Effector CD4-positive, alpha-beta T cell (primary cell): ENCODE measurements at places on chromosomes 2 and 18.

GRCh38 chr2:68371138-68371537 lies 6.1 kb downstream of the PLEK start:
- DNase-seq: no peak

- DNase-seq: no peak
Measured at GRCh38 chr18:79559436-79559835, 120.2 kb upstream of the CTDP1 start.

DNA sequence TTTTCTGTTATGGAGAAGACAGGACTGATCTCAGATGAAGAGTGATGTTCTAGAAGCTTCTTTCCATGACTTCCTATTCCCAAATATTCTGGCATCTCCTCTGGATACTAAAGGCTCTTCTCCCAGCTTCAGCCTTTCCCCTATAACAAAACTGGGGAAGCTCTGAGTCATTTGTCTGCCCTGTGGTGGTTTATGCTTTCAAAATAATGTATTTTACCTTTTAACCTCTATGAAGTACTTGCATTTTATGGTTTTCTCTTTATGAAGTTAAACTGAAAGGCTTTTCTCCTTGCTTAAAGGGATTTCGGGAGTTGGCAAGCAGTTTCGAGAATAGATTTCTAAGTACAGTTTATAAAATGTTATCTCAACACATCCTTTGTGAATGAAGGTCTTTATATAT lies 104.4 kb downstream of the TANC1 start:
- DNase-seq: no peak

DNA sequence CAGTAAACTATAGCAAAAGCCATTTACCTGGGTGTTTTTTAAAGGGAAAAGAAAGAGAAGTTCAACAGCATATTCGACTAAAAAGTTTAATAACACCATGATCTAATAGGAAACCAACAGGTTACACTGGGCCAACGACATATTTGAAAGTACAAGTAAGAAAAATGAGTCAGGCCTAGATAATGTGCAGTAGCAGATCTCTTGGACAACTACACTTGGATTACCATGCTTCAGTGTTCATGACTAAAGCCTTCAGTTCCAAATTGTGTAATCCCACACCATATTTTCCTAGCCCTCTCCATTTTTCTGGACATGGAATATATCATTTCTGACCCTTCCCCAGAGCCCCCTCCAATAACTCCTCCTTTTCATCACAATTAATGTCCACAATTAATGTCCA lies 39.1 kb upstream of the FIGN start:
- DNase-seq: no peak

DNA sequence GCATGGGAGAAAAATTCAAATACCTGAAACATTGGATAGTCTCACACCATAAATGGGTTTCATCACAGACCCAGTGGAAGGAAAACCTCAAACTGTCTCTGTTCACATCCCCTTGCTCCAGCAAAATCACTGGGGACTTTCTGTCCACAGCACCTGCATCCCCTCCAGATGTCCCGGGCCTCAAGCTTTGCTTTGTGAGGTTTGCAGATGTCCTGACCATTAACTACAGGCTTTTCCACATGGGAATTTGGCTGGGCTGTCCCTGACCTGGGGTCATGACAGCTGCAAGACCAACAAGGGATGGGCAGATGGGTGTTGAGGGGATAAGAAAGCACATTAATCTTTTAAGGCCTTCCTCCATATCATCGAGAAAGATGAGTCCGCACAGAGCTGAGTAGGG lies 427.9 kb downstream of the TXNL1 start:
- DNase-seq: no peak

GRCh38 chr18:45666520-45666919 lies 51.2 kb downstream of the SLC14A2 start:
- no peak for DNase-seq

GRCh38 chr2:669323-669722 lies 7.9 kb downstream of the TMEM18 start:
- no peak for DNase-seq

- no peak for DNase-seq
Measured at GRCh38 chr2:182942756-182943155, 76.3 kb upstream of the FRZB start.

GRCh38 chr2:136022396-136023146 lies 37.1 kb upstream of the DARS1 start:
- no peak for DNase-seq

- DNase-seq: no peak
Measured at GRCh38 chr2:74845217-74845751, 11.4 kb downstream of the HK2 start.

DNA sequence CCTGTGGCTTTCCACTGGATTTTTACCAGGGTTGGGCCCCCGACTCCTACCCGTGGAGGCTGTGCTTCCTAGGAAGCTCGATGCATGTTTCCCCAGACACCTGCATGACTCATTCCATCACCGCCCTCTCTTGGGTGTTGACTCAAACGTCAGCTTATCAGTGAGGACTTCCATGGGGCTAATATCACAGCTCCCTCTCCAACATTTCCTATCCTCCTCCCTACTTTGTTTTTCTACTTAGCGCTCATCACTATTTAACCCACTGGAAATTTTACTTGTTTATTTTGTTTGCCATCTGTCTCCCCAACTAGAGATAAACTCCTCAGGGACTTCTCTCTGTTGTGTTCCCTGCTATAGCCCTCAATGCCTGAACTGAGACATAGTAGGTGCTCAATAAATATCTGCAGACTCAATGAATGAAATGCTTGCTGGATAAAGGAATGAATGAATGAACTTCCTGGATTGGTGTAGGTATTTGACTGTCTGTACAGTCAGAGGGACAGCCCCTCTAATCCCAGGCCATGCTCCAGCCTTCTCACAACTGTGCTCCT lies 89.7 kb upstream of the MSH2 start:
- no peak for DNase-seq

DNA sequence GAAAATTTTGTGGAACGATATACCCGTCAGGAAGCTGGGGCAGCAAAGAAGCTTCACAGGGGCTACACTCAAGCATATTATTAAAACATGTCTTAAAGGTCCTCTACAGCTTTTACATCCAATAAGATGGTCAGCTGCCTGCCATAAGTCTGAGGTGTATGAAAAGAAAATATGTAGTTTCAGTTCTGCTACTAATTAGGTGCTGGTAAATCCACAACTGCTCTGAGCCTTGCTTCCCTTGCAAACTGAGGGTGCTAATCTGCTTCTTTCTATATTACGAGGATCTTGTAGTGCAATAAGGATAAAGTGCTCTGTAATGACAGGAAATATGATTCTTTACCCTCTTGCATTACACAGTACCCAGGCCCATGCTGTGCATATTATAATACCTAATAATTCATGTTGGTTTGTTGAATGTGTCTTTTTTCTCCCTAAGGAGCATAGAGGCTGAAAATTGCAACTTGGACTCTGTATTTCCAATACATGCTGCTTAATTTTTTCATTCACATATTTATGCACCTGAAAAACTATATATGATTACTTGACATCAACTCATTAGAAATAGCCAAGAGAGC lies 14.5 kb upstream of the SLC8A1 start:
- no peak for DNase-seq

GRCh38 chr2:12369566-12369965 lies 347.2 kb upstream of the TRIB2 start:
- no peak for DNase-seq

DNA sequence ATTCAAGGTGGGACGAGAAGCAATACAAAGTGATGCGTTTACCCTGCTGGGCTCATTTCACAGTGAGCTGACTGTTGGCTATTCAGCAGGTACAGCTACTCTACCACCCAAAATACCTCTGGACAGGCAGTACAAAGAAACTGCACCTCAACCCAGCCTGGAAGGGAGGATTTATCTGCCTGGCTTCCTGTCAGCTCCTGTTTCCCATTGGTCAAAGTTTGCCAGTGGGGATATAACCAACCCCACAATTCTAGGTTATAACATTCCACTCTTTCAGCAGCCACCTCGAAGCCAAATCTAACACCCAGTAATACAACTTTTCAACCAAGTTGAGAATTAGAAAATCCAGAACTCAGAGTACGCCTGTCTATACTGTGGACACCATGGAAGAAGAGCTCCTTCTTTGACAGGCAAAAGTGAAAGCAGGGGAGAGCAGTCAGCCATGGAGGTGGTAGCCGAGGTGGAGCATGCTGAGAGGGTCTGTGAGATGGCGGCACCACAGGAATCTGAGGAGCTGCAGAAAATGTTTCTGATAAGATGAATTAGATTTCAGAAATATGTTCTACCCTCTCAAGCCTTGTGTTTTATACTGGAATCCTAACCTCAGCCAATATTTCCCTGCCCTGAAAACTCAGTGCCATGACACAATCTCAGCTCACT lies 10.8 kb downstream of the DUSP19 start:
- DNase-seq: no peak

GRCh38 chr2:42931146-42931817 lies 138.9 kb upstream of the HAAO start:
- no peak for DNase-seq

GRCh38 chr2:206555721-206556120 lies 86.6 kb upstream of the FAM237A start:
- DNase-seq: no peak

GRCh38 chr2:62042944-62043343 lies 137.5 kb downstream of the COMMD1 start:
- DNase-seq: no peak

DNA sequence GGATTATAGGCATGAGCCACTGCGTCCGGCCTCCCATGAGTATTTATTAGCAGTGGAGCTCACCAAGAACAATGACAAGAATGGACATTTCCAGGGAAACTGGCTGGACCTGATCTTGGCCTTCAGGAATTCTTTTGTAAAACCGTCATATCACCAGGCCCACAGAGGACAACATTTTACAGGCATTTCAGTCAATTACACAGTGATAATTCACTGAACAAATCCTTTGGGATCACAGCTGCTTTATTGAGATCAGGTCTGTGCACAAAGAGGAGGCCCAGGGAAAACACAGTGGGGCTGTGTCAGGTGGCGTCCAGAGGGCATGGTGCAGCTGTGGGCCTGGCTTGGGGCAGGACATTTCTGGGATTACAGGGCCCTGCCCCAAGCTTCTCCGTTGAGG lies 30.1 kb upstream of the GTF2A1L start:
- no peak for DNase-seq

DNA sequence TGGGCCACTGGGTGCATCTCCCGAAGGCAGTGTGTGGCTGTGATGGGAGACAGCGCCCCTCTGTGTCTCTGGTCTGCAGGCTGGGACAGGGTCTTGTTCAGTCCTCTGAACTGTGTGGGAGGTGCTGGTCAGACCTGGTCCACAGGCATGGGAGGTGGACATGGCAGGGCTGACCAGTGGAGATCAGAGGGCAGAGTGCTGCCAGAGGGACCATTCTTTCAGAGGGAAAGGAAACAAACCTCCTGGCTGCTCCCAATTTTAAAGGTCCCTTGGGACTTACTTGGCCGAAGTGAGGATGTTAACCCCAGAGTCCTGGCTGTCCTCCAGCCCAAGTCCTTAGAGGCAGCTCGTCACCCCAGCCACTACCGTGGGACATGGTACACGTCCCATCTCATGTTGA lies 4.0 kb downstream of the CAPN13 start:
- no peak for DNase-seq

- no peak for DNase-seq
Measured at GRCh38 chr2:129708221-129708967, 271.1 kb upstream of the RAB6C start.

GRCh38 chr2:119649364-119649917 lies 29.6 kb upstream of the TMEM177 start:
- no peak for DNase-seq

GRCh38 chr2:97769308-97769707 lies 55.9 kb downstream of the ZAP70 start:
- no peak for DNase-seq

GRCh38 chr2:201345625-201346213 lies 11.4 kb downstream of the FLACC1 start:
- DNase-seq: no peak

DNA sequence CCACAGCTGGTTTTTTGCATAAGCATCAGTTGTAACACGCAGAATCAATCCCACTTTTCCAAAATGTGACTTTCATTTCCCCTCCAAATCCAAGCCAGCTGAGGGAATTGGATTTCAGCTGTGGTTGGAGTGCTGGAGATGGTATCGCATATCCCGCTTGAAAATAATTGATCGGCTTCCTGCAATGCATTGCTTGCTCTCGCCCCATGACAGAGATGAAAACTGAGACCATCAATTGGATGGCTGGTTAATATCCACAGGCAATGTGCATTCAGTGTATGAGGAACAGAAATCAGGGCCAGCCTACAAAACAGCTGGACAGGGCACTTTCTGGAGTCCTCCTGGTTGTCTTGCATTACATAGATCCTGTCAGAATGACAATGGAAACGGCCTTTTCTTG lies 135.3 kb downstream of the MAIP1 start:
- no peak for DNase-seq

DNA sequence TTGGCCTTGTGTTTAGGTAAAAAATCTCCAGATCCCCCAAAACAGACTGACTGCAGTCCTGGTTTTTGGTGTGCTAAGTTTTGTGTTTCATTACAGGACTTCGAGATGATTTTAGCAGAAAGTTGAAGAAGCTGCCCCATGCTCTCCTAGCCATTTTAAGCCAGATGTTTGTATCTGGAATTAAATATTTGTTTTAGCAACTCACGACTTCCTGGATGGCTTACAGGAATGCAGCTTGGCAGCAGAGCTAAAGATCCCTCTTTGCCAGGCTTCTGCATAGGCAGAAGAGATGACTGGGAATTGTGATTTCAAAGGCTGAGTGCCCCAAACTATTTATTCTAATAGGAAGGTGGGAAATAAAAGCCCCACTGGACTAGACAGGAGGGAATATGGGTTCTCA lies 31.1 kb downstream of the ONECUT2 start:
- DNase-seq: no peak

DNA sequence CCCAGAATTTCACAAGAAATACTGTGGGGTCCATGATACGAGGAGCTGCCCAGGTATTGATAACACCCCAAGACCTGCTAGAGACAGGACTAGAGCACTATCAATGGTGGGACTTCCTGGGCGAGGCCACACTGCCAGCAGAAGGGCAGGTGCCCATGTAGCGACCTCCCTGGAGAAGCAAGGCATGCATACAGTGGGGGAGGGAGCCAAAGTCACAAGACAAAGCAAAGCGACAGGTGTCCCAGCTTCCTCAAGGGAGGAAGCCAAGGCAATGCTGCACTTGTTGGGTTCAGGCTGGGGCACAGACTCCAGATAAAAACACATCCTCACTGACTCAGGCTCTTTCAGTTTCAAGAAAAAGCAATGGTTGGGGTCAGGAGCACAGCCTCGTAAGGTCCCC lies 7.5 kb downstream of the CD207 start:
- DNase-seq: no peak

DNA sequence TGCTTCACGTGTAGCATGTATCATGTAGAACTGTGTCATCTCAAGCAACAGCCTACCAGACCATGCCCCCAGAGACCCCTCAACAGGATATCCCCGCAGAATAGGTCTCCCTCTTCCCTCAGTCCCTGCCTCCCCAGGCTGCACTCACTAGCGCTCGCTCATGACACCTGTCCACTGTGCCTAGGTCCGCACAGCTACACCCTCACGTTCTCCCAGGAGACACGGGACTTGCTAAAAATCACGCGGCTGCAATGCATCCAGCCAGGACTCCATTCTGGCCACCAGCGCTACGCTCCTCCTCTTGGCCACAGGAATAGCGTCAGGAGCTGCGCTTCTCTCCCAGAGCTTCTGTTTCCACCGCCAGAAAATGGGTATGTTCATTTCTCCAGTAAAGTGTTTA lies 2.5 kb downstream of the PXDN start:
- no peak for DNase-seq
